Panc1 (cell line): ENCODE measurements at places on chromosomes 16 and 17.

DNA sequence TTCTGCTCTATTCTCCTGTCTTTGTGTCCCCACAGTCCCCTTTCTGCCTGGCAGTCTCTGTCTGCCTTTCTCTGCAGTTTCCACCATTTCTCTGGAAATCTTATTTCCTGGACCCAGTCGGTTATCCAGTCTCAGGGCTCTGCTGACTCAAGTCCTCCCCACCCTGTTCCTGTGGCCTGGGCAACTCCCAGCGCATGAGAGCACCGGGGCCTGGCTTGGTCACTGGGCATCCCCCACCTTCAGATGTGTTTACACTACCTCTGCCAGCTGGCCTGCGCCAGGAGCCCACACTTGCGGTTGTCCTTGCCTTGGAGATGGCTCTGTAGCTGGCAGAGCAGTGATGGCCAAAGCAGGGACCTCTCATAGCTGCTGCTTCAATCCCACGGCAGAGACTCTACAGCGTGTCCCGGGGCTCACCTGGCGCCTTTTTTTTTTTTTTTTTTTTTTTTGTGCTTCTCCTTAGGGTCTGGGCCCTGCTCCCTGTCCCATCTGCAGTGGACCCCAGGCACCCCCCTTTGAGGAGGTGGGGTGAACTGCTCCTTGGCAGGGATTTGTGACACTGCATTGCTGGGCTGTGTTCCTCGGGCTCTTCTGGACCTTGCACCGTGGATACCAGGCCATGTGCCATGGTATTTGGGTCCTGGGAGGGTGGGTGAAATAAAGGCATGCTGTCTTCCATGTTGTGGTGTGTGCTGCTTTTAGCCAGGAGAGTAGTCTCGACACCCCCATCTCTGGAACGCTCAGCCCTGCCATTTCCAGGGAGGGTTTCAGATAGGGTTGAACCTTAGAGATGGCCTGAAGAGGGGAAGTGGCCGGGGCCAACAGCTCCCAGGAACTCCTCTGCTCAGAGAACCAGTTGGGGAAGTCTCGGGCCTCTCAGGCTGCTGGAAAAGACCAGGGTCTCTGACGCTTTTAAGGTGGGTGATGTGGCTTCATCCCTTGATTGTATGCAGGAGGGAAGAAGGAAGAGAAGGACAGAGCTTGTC lies 17.5 kb downstream of the GUCY2D start:
- no peak for DNase-seq
- H3K27ac ChIP-seq = no peak overlapping the region
- H3K4me1 ChIP-seq = no peaks in the 10 kb centered on the region
- no peaks in the 10 kb centered on the region for H3K27me3 ChIP-seq
- H3K4me3 ChIP-seq = no peak overlapping the region

GRCh38 chr17:30172560-30172959 lies 55.9 kb downstream of the NSRP1 start:
- peaks cover 21% of the 10 kb centered on the region for H3K36me3 ChIP-seq
- H3K4me3 ChIP-seq = no peak overlapping the region
- no peak for DNase-seq

- no peaks in the 10 kb centered on the region for H3K27me3 ChIP-seq
- H3K4me1 ChIP-seq = peaks cover 3% of the 10 kb centered on the region; the same call in 1 of the 2 replicates
- no peaks in the 10 kb centered on the region for H3K36me3 ChIP-seq
- DNase-seq = no peak
- H3K27ac ChIP-seq = no peak overlapping the region
These were observed 5.8 kb downstream of the IRX3 start for GRCh38 chr16:54280751-54281150.

- H3K4me3 ChIP-seq = no peak overlapping the region
- H3K27ac ChIP-seq = no peak overlapping the region
- H3K36me3 ChIP-seq = no peaks in the 10 kb centered on the region
- DNase-seq = no peak
These were observed 27.1 kb upstream of the GPRC5C start for GRCh38 chr17:74404789-74405188.

DNA sequence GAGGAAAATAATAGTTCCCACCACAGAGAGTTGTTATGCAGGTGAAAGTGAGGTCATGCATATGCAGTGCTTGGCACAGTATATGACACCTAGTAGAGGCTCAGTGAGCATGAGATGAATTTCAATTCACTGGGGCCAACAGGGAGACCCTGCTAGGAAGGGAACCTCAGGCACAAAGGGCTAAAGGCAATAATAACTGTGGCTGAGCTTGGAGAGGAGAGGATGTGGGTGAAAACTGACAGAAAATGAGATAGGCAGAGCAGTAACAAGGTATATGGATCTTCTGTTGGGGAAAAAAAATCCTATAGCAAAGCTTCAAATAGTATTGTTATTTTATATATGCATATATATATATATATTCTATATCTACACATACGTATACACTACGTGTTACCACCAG lies 25.0 kb upstream of the GINS3 start:
- DNase-seq = no peak
- no peak overlapping the region for H3K4me3 ChIP-seq
- no peaks in the 10 kb centered on the region for H3K36me3 ChIP-seq
- H3K27ac ChIP-seq = no peak overlapping the region
- H3K27me3 ChIP-seq = no peaks in the 10 kb centered on the region

GRCh38 chr16:12559714-12560113 lies 244.0 kb downstream of the CPPED1 start:
- no peaks in the 10 kb centered on the region for H3K36me3 ChIP-seq
- no peak for DNase-seq
- H3K27ac ChIP-seq = no peak overlapping the region
- no peaks in the 10 kb centered on the region for H3K4me1 ChIP-seq
- H3K27me3 ChIP-seq = no peaks in the 10 kb centered on the region

DNA sequence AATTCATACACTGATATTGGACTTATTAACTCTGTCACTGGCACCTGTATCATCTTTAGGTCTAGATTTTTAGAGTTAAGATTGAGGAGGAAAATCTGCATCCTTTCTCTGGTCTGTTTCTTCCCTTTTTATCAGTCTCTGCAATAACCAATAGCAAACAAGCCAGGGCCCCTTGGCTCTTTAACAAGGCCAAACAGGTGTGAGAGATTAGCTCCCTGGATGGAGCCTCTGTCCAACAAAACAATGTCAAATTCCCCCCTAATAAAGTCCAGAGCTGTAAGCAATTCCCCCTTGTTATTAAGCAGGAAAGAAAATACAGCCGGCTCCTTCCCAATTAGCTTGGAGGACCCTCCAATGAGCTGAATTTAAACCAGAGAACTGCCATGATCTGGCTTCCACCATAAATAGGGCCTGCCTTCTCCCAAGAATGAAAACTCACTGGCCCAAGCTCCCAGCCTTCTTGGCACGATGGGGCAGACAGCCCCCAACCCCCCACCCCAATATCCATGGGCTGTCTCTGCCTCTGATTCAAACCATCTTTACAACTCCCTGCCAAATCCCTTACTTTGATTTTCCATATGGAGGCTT lies 56.1 kb upstream of the SOX9 start:
- no peaks in the 10 kb centered on the region for H3K36me3 ChIP-seq
- DNase-seq = no peak
- no peak overlapping the region for H3K27ac ChIP-seq
- no peaks in the 10 kb centered on the region for H3K27me3 ChIP-seq
